ENCODE measurements at places on chromosomes 1 and 21.

- DNase-seq: peak; percentile 54
These were observed 120.6 kb downstream of the SPSB1 start for GRCh38 chr1:9413071-9413876.

- DNase-seq: no peak
These were observed 7.5 kb downstream of the KIF1B start for GRCh38 chr1:10217748-10218441.

GRCh38 chr21:41439248-41439647, 13.2 kb downstream of the MX1 start:
- no peak for DNase-seq

- DNase-seq: no peak
These were observed 4.8 kb upstream of the HRNR start for GRCh38 chr1:152228831-152229230.

DNA sequence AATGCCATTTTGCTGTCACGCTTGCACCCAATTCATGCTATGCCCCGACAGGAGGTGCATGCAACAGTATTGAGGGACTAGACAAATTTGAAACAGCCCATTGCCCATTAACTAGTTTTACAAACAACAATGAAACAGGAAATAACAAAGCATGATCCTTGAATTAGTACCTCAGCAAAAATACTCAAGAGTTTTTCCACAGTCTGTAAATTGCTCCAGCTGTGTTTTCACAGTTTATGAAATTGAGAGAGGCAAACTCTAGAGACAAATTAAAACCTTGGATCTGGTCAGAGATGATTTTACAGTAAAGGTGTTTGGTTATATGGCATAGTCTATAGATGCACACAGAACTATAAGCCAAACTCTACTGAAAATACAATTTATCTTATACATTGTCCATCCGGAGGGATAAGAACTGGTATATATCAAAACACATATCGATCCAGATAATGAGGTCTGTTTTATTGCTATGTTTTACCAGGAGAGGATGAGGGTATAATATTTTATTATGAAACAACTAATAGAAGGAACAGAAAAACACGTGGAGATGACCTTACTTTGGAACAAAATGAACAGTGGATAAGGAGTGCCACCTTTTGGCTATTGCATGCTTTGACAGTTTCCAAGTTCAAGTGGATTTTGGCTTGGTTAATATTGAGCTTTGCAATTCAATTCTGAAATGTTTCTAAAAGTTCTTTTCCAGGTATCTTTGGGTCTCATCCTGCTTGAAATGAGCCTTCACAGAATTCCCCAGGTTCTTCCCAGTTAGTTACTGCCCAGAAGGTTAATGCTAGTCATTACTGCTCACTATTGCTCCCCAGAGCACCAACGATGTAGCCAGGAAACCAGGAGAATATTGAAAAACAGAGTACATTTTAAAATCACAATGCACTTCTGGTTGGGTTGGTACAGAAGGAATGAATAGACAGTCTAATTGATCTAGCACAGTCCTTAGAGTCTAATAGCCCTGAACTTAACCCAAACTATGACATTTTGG, 45.7 kb downstream of the ZC3H11B start:
- peak; percentile 54 for DNase-seq

DNA sequence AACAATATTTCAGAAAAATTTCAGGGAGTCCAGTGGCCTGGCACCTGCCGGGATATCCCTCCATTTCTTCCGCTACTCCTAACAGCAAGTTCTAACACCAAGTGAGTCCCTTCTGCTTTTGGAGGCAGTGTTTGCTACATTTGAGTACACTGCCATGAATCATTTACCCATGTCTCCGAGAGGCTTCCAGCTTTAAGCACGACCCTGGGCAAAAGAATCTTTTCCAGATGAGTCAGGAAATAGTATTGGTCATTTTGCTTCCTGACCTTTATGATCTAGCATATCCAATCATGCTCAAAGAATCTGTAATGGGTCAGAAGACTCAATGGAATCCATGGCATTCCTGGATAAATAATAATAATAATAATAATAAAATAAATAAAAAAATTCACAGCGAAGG, 60.7 kb upstream of the FMN2 start:
- no peak for DNase-seq

GRCh38 chr1:207944571-207944970, 33.6 kb upstream of the CD34 start:
- no peak for DNase-seq

DNA sequence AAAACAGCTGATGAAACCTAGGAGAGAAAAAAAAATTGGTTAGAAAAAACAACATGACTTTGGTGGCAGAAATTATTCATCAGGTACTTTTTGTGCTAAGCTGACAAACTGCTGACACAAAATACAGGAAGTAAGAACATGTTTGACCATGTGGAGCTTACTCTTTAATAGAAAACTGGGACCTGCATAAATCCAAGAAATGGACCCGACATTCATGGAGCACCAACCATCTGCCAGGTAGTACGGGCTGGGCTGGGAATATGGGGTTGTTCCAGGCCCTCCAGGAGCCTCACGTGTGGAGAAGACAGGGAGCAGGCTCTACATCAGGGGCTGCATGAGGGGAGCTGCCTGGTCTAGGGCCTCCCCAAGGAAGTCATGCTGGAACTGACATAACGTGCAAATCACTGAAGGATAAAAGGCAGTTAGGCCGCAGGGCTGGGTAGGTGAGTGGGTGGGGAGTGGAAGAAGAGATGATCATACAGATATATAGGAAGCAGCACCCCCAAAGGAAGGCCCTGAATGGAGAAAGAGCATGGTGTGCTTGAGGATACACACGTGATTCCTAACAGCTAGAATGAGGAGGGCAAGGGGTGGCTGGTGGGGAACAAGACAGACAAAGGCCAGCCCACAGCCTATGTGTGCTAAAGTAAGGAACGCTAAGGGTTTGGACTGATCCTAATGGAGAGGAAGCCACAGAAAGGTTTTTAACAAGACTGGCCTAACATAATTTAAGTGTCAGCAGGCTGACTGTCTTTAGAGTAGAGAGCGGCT, 26.1 kb downstream of the CD58 start:
- DNase-seq: no peak

- DNase-seq: peak; percentile 60
These were observed 1.9 kb upstream of the AK5 start for GRCh38 chr1:77279929-77280328.

- DNase-seq: no peak
These were observed 1193.7 kb upstream of the ADGRL2 start for GRCh38 chr1:80607064-80607463.

GRCh38 chr1:26114165-26114927, 2.7 kb downstream of the PDIK1L start:
- DNase-seq: no peak

DNA sequence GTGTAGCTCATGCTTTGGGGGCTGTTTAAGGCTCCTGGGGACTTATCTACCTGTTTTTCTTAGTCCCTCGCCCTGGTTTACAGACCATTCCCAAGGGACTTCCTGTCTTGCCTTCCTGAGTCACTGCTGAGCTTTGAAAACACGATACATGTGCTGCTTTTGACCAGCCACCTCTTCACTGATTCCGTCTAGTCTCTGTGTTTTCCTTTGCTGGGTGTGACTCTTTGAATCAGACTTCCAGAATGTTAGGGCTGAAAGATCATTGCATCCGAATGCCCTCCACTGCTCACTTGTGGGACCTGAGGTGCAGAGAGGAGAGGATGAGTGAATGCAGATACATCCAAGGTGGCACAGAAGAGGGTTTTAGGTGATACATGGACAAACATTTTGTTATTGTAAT, 35.4 kb upstream of the CITED4 start:
- DNase-seq: no peak

DNA sequence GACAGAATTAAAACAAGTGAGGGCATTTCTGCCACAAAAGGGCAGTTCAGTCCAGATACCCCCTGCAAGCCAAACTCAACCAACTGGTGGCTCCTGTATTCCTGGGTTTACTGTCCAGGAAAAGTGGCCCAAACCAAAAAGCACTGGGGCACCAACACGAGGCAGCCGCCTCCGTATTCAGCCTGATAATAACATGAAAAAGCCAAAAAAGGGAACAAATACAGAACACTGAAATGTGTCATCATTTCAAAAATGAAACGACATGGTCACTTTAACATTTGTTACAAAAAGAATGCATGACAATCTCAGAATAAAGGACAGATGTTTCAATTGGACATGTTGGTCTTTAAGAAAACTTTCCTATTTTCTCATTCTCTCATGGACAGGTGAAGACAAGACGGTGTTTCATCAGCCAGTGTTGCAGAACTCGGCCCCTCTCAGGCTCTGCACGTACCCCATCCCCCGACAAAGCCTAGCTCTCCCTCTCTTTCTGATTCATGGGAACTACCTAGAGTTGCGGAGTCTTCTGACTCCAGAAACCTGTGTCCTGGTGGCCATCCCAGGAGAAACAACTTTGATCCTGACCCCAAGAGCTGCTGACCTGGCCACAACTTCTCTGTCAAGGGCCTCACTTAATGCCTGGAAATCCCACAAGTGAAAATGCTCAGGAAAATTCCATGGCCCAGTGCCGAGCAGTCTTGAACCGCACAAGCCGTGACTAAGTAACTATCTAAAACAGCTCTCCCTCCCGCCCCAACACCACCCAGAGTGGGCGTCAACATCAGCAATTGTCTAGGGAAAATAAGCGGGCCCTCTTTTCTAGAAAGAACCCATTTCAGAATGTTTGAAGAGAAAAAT, 27.1 kb downstream of the ZBTB17 start:
- peak; percentile 78 for DNase-seq

DNA sequence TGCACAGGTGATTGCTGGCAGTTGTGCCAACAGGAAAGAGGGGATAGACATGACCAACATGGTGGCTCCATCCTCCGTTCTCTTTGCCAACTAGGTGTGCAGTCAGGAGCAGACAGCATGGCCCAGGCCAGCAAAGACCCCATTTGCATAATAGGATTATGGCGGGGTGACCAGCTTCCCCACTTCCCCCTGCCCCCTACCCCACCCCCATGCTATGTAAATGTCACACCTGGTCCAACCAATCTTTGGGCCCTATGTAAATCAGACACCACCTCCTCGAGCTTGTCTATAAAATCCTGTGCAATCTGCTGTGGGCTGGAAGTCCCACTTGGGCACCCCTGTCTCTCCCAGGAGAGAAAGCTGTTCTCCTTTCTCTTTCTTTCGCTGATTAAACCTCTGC, 146.0 kb downstream of the SLC30A10 start:
- no peak for DNase-seq

- DNase-seq: peak; percentile 74
These were observed 1.1 kb downstream of the TOR3A start for GRCh38 chr1:179082999-179083335.

GRCh38 chr1:110338886-110339406, at the start of gene RBM15:
TSS of gene RBM15 (plus strand) at chr1:110339377. CDS start at chr1:110339406, 29 bp downstream.
- peak; percentile 100 for DNase-seq

DNA sequence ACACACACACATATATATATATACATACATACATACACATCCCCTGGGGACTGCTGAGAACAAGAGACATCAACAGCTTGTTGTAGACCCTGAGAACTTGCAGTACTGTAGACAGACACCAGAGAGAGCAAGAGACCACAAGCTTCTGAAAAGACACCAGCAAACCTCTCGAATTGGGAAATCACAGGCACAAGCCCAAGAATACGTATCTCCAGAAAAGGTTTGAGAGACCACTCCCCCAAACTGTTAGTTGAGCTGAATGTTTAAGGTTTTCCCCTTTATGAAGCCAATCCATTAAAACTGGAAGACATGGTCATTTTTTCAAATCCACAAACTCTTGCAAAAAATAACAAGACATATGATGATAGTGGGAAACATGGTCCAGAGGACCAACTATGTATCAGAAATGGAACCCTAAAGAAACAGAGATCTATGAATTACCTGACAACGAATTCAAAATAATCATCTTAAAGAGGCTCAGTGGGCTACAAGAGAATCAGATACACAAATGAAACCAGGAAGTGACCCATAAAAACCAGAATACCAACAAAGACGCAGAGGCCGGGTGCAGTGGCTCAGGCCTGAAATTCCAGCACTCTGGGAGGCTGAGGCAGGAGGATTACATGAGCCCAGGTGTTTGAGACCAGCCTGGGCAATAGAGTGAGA, 45.1 kb downstream of the SLC2A1 start:
- DNase-seq: peak; percentile 89

DNA sequence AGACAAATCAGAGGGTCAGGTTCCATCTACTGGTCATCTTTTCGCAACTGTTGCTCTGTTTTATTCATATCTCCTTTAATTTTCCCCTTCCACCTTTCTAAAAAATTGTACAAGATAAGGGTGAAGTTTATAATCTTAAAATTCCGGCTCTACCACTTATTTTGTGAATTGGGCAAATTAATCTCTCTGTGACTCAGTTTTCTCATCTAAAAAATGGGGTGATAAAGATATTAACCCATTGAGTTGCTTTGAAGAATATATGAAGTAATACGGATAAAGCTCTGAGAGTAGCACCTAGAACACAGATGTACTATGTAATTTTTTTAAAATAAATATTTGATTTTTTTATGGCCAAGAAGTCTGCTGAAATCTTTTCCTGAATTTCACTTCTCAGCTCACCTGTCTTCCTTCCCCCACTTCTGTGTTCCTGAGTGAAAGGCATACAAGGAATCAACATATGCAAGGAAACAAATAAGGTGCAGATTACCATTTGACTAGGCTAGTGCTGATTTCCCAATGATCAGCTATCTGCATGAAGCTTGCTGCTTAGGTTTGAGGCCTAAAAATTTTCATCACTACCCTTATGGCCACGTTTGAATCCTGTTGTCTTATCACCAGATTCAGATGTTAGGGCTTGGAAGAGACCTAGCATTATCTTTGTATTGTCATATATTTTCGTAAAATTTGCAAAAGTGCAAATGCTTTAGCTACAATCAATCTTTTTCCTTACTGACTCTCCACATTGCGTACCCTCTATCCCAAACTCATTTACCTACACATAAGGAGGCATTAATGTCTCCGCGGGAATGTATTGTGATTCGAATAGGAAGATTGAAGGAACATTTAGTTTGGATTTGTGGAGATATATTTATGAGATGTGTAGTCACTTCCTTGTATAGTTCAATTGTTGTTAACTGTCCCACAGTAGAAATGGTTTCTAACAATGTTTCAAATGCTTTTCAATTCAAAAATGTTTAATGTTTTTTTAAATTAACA, 718.3 kb upstream of the PTBP2 start:
- no peak for DNase-seq

DNA sequence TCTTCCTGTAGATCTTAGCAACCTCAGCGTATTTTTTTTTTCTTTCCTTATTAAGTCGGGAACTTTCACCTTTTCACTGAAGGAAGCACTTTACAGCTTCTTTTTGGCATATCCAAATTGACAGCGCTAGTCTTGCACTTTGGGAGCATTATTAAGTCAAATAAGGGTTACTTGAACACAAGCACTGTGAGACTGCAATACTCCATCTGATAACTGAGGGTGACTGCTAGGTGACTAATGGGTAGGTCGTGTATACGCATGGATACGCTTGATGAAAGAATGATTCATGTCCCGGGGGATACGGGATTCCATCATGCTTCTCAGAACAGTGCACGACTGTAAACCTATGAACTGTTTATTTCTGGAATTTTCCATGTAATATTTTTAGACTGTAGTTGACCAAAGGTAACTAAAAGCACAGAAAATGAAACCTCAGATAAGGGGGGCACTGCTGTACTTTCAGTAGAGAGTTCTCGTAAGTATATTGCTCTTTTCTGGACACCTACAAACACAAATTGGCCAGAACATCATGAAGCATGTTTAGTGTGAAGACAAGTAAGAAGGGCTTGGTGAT, 364.7 kb downstream of the SMYD3 start:
- no peak for DNase-seq
